Pancreas (tissue), 10 donors: ENCODE measurements at places on chromosomes 16 and 17. TPM values are rescaled to one million over a fixed set of nuclear protein-coding genes. Genes with fewer than 3 reads are reported as not detected.

Gene BRIP1
- polyA plus RNA-seq: 0.09 TPM

DNA sequence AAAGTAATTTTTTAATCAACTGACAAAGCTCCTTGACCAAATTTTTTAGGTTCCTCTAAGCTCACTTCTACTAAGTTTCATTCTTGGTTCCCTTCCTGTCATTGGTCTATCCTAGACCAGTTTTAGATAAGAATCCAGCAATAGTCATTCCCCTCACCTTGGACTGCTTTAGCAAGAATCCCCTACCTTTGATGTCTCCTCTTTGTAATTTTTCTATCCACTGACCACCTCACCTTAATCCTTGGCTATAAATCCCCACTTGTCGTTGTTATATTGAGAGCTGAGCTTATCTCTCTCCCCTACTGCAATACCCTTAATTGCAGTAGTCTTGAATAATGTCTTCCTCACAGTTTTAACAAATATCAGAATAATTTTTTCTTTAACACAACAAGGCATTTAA is 107.2 kb downstream of the USP32 start:
- DNase-seq: no peak

Gene MT1G
- 496 TPM for polyA plus RNA-seq

DNA sequence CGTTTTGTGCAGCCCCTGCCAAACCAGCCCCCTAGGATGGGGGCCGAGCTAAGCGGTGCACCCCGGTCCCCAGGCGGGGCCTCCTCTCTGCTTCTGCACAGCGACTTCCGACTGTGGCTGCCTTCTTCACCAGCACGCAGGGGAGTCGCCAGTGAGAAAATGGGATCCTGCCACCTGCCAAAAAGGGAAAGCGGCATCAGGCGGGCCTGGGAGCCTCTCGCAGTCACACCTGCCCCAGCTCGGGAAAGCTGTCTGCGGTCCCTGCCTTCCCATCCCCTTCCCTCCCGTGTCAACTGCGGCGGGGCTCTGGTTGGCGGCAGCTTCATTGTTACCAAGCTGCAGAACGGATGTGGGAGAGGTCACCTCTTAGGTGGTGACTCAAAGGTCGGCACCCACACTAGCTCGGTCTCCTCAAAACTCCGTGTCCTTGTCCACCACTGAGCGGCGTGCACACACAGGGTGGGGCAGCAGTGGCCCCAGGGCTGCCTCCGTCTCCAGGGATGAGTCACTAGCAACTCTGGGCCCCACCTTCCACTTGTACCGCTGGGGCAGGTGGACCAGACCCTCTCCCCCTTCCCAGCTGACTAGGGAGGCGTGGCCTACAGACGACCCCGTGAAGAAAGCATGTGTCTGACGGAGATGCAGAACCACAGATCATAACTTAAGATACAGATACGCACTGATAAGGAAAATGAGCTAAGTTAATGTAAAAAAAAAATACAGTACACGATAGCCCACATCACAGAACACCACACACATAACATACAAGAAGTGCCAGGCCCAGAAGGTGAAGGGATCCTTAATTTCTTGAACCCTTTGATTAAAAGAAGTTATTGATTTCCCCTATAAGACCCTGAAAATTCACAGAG is 1.5 kb upstream of the PCYT2 start:
- no peak for DNase-seq

- DNase-seq: no peak
These were observed 6.5 kb upstream of the ZFHX3 start for GRCh38 chr16:73054498-73054812.

Gene KRTAP4-5
- not detected for polyA plus RNA-seq

Gene CD300H
- polyA plus RNA-seq: not detected

Gene MT3
- polyA plus RNA-seq: 4.6 TPM
